ENCODE measurements at places on chromosomes 7 and 10.

DNA sequence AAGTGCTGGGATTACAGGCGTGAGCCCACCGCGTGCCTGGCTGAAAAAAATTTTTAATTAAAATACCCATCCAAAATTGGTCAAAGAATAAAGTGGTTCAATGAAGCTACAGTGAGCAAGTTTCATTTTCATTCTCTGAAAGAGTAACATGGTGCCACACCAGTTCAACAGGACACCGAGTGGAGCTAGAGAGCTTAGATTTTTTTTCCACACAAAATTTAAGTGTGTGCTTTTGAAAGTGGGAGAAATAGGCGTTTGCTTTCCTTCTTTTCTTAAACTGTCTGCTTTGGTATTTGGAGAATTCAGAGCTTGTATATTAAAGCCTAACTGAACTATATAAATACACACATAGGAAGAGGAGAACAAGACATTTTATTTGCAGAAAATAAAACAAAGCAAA lies 43.4 kb downstream of the BPGM start:
- DNase-seq: peak; percentile 87

GRCh38 chr7:36951257-36951697 lies 227.0 kb upstream of the AOAH start:
- no peak for DNase-seq

DNA sequence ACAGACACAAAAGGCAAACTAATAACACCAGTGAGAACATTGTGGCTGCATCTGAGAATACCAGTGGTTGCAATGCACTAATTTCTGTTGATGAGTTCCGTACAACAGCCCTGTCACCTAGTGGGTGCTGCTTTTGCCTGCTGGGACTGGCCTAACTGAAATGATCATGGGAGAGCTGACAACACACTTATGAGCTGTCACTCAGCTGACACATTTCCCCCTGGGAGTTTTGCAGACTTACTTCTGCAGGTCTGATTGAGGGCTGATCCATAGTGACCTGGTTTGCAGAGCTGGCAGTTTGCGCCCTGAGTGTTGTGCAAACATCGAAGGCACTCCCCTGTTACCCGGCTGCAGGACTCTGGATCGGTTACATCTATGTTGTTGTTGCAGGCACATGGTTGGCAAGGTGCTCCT lies 60.6 kb upstream of the LAMB1 start:
- DNase-seq: no peak

DNA sequence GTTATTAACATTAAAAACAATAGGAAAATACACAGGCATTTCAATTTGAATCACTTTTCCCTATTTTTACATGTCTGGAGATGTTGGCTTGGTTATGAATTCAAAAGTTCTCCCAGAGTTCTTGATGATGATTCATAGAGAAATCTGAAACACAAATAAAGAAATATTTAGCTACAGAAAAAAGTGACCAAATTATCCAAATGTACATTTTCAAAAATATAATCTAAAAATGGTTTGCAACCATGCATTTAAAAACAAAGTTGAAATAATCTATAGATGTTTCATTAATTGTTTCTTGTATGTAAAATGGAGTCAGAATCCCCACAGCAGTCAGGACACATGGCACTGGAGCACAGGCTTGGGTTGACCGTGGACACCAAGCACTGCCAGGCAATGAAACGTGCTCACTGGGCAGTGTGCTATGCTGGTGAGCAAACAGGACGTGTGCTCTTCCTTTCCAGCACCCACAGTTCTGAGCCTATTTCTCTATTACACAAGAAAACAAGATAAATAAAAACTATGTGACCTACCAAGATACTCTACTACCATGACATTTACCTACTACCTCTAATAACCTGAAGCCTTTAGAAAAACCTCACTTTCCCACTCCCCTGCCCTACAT lies 44.1 kb upstream of the PTPRN2 start:
- no peak for DNase-seq

GRCh38 chr7:16839646-16840045 lies 34.8 kb upstream of the AGR2 start:
- DNase-seq: peak; percentile 68

GRCh38 chr7:153829525-153829924 lies 222.7 kb upstream of the DPP6 start:
- DNase-seq: no peak

GRCh38 chr7:6833636-6834035 lies 7.6 kb upstream of the CCZ1B start:
- no peak for DNase-seq

DNA sequence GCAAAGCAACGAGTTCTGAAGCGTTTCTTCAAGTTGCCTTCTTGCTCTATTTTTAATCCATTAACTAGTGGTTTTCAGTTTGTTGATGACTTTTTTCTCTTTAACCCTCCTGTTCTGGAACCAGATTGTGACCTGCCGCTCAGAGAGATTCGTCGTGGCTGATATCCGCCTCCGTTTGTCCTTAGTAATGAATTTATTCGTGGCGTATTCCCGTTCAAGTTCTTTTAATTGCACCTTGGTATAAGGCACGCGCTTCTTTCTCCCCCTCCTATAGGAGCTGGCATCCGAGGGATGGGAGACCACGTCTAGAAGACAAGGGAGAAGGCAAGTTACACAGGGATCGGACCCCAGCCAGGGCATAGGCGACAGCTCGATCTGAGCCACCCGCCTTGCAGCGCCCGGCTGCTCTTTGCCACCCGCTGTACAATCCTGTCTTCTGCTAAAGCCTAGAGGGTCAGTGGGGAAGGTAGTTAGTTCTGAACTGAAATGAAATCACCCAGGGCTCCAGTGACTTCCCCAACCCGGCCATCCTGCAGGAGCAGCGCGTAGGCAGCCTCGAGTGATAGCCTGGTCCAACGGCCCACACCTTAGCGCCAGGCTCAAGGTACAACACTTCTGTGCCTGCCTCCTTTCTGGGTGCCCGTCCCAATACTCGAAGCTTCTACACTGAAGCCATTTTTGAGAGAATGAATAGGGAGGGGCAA lies 1.6 kb downstream of the HOXA13 start:
- DNase-seq: peak; percentile 37

- no peak for DNase-seq
Measured at GRCh38 chr7:9148687-9149086, 715.3 kb downstream of the NXPH1 start.

DNA sequence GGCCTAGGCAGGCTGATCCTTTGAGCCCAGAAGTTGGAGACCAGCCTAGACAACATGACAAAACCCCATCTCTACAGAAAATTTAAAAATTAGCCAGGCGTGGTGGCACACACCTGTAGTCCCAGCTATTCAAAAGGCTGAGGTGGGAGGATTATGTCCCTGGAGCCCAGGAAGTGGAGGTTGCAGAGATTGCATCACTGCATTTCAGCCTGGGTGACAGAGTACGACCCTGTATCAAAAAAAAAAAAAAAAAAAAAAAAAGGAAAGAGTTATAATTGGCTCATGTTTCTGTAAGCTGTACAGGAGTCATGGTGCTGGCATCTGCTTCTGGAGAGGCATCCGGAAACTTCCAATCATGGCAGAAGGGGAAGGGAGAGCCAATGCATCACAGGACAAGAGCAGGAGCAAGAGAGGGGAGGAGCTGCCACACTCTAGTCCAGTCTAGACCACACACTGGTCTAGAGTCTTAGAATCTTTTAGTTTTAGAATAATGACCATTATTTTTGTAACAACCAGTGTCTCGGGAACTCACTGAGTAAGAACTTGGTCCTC lies 16.8 kb downstream of the DOCK1 start:
- peak; percentile 95 for DNase-seq

Data from EH (cell line).